A673 (cell line): ENCODE measurements at places on chromosomes 2 and 18.

- DNase-seq = no peak
Measured at GRCh38 chr2:26300234-26300925, 45.6 kb upstream of the SELENOI start.

- DNase-seq = no peak
Measured at GRCh38 chr18:2143636-2144035, 427.7 kb downstream of the METTL4 start.

DNA sequence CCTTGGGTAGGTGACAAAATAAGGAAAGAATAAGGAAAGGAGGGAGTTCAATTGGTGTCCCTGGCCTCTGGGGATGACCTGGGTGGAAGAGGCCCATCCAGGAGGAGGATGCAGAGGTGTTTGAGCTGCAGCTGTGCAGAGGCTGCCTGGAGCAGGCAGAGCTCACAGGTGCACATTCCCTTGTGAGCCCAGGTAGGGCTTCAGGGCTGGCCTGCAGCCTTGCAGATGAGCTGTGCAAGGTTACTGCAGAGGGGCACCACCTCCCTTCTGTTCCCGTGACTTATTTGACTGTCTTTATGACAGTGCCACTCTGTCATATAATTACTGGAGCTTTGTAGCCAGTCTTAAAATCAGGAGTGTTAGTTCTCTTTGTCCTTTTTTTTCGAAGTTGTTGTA, 263.2 kb upstream of the HS6ST1 start:
- no peak for DNase-seq

GRCh38 chr2:41880561-41881243, 167.1 kb upstream of the PKDCC start:
- DNase-seq = no peak

DNA sequence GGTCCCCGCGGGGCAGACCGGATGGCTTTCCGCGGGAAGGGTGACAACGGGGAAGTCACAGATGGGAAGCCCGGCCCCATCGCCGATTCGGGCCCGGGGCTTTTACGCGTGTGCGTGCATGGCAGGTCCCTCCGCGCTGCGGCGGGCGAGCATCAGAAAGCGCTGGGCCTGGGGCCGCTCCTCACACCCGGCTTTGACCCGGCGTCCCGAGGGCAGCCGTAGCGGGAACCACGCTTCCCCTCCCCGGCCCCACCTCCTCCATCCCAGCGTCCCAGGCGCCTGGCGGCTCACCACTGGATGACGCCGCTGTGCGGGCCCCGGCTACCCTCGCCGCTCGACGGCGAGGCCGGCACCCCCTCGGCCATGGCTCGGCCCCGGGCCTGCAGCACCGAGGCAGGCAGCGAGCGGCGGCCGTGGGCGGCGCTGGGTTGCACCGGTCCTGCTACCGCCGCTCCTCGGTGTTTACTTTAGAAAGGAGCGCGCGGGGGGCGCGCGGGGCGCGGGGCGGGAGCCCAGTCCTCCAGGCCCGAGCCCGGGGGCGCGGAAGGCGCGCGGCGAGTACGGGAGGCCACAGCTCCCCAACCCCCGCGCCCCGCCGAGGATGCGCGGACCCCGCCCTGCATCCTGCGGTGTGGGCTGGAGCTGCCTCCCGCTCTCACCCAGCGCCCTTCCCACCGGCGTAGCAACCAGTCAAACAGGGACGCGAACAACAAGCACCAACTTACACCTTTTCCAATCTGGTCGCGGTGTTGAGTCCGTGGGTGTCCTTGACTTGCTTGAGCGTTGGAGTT, 806 bp downstream of the RFX8 start:
- DNase-seq = no peak

DNA sequence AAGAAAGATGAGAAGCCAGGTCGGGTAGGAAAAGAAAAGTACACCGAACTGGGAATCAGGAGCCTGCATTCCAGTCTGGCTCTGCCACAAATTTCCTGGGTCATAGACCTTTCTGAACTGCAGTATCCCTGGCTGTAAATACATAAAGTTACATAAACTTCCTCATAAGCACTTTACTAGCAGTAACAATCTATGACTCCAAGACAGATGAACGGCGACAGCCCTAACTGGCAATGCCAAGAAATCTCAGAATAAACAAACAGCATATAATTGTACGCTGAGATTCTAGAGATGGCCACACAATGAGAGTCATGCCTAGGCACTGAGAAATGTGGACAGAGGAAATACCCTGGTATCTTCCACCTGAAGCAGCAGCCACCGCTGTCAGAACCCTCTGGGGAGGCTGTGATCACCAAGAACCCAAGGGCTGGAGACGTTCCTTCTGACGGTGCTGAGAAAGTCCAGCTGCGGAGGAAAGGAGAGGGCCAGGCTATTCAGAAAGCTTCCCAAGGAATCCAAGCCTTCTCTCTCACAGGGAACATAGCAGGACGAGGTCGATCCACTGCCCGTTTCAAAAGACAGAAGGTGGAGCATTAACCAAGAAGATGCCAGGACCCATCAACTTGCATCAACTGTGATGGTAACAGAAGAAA, 89.3 kb upstream of the SLC66A3 start:
- DNase-seq = no peak

- no peak for DNase-seq
Measured at GRCh38 chr18:32391126-32391525, 79.6 kb downstream of the GAREM1 start.

DNA sequence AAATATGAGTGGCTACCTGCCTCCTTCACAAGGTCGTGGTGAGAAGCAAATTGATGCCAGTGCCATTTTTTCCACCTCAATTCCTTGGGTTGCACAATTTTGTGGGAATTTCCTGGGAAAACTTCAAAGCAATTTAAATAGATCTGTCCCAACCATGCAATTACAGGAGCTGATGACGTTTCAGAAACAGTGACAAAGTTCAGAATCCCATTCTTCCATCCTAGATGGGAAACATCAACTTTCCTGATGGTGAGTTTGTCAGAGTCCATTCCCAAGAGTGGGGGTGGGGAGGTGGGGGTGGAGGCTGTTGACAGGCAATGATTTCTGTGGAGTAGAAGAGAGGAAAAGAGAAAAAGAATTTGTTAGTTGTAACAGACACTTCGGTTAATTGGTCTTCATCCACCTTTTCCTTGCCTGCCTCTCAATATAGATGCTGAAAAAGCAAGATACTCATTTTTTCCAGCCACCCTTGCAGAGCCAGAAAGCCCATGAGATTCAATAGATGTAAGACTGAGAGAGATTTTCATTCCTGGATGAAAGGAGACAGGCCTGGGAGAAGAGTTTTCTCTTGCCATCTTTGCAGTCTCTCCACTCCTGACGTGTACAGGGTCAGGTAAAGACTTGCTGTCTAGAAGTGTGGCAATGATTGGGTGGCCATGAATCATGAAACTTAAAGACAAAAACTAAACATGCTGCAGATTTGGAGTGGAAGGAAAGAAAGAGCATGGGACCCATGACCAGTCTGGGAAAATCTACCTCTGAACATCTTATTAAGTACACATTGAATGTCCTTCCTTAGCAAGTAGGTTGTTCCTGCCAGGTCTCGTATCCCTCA, 47.3 kb downstream of the SOCS6 start:
- DNase-seq = no peak

GRCh38 chr2:98541489-98541888, 66.8 kb downstream of the COA5 start:
- DNase-seq = no peak

- no peak for DNase-seq
Measured at GRCh38 chr18:75052475-75052874, 156.5 kb downstream of the PTGR3 start.

DNA sequence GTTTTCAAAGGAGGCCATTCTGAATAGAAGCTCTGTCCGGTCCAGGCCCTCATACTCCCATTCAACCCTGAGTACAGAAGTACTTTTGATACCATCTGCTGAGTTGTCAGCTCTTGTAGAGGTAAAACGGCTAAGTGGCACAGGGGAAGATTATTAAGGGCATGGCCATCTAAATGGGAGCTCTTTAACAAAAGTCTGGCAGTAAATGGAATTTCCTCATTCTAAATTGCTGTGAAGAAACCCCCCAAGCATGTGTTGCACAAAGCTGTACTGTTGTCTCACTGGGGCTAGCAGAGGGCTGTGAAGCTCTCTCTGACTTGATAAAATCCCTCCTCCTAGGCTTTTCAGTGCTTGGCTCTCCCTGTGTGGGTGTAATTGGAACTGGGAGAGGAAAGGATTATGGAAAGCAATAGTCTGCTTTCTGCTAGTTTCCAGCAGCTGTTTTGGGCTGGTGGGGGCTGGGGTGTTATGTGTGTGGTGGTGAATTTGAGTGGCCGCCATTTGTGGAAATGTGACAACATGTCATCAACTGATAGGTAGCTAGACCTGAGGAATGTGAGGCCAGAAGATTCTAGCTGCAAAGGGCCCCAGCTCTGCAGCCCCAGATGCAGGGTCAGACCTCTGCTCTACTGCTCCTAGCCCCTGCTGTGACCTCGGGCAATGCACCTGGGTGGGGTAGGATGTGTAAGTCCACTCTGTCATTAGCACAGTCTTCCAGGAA, 65.1 kb downstream of the MAP4K4 start:
- DNase-seq = peak; percentile 74

DNA sequence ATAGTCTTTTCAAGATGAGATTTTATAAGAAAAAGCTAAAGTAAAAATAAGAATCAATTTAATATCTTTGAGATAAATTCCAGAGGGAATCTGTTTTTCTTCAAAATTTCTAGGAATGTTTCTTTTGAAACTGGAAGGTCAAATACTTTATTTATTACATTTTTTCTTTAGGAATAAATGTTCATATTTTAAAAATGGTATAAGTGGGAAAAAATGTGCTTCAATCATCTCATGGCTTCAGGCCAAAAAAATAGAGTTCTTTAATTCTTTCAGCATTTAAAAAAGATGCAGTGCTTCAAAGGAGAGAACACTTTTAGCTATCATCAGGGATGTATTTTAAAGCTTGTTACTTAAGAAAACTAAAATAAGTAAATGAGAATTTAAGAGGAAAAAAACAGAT, 110.6 kb downstream of the NEB start:
- DNase-seq = no peak
